Osteocyte (in vitro differentiated cells): ENCODE measurements at places on chromosomes 5 and 9. TPM values are rescaled to one million over a fixed set of nuclear protein-coding genes. Genes with fewer than 3 reads are reported as not detected.

Gene TAF11L5
- total RNA-seq = not detected in 2 replicates

GRCh38 chr9:14127656-14128055 is 186.3 kb downstream of the NFIB start:
- no peak for DNase-seq

Gene F2RL1
- 2.0 and 2.1 TPM in 2 replicates for total RNA-seq

Gene DNM1
- total RNA-seq = 40.2 and 45.4 TPM in 2 replicates

GRCh38 chr5:74865804-74866595 is at the start of gene FAM169A:
FAM169A (minus strand) TSS chr5:74866387; CDS start chr5:74841676, 24,711 bp downstream.
- no peak for DNase-seq

Gene PCDHB9
- total RNA-seq = 3.4 and 4.3 TPM in 2 replicates

- no peak for DNase-seq
Measured at GRCh38 chr5:143932584-143932983, 120.6 kb downstream of the HMHB1 start.

DNA sequence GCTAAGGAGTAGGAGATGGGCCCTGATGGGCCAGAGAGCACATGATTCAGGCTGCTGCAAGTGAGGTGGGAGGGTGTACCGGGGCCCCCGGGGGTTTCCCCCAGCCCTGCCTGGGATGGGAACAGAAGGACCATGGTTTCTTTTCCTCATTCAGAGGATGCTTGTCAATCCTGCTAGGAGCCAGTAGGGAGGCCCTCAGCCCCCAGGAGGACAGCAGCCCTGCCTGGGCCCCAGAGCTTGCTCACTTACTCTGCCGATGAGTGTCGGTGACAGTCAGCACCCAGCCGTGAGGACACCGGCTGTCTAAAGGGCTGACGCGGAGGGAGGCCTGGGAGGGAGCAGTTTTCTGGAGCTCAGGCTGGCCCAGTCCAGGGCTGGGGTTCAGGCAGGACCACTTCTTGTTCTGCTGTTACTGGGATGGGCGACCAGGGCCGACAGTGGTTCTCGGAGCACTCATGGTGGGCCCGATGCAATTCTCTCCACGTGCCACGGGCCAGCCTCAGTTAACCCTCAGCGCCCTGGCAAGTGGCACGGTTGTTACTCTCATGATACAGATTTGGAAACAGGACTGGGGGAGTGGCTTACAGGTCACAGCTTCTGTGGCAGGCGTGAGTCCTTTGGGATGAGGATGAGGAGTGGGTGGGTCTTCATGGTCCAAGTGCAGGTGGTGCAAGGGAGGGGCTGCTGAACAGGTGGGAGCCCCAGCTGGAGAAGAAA is 1.8 kb downstream of the ARRDC1 start:
- DNase-seq = no peak

- no peak for DNase-seq
Measured at GRCh38 chr5:39518516-39518915, 93.7 kb upstream of the DAB2 start.

GRCh38 chr9:82987370-82988189 is 75.4 kb downstream of the RASEF start:
- DNase-seq = no peak

Gene PRRX2
- total RNA-seq = 5.6 and 6.4 TPM in 2 replicates

GRCh38 chr5:95957561-95958203 is 4.0 kb downstream of the ELL2 start:
- no peak for DNase-seq

DNA sequence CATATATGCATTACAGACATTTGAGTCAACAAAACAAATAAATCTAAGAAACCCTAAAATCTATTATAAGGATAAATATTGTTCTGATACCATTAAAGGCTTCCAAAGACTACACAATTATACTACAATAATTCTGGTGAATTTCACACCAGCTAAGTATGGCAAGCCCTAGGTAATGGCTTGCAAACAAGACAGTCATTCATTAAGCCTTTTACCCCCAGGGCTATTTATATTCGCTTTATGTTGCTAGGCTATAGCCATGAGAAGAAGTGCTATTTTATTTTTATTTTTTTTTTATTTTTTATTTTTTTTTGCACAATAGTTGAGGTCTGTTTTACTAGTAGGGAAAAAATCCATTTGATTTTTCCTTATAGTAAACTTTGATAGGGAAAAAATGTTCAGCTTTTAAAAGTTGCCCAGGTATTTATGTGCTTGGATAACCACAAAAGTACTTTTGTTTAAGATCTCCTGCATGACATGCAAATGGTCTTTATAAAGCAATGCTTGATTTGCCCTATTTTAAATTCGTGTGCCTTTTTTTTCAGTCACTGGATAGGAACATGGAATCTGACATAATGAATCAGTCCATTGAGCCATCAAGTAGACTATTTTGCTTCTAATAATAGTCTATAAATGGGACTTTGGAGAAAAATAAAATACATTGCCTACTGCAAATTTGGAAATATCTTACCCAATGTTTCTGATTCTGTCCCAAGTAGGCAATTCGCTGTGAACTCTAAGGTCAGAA is 946.3 kb upstream of the COX7C start:
- no peak for DNase-seq

- DNase-seq = no peak
Measured at GRCh38 chr5:149796836-149797235, 66.7 kb downstream of the PPARGC1B start.

DNA sequence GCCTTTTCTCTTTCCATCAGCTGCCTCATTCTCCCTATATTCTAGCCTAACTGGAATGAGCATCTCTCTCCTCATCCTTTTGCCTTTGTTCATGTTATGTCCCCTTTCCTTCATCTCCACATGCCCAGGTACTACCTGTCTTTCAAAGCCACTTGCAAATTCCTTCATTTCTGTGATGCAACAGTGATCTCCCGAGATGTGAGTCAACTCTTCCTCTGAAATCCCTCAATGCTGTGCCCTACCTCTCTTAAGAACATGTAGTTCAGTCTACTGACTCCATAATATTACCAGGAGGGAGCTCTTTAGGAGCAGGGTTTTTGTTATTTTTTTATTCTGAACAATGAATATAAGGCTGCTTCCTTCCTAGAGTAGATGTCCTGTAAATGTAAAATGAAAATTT is 91.6 kb downstream of the ZNF462 start:
- DNase-seq = no peak

- no peak for DNase-seq
Measured at GRCh38 chr5:73996151-73996755, 370.3 kb downstream of the ARHGEF28 start.

- peak; percentile 8 for DNase-seq
Measured at GRCh38 chr5:137305971-137306602, 193.0 kb downstream of the SPOCK1 start.

Gene SLC34A1
- not detected in 2 replicates for total RNA-seq

- no peak for DNase-seq
Measured at GRCh38 chr5:168578538-168579487, at the start of gene PANK3. PANK3 (minus strand) TSS chr5:168579368; CDS start chr5:168579283, 85 bp downstream.

GRCh38 chr9:8206720-8207119 is 407.1 kb upstream of the DMAC1 start:
- DNase-seq = no peak

- DNase-seq = peak; percentile 79
Measured at GRCh38 chr5:932151-932627, 39.5 kb downstream of the TRIP13 start.

DNA sequence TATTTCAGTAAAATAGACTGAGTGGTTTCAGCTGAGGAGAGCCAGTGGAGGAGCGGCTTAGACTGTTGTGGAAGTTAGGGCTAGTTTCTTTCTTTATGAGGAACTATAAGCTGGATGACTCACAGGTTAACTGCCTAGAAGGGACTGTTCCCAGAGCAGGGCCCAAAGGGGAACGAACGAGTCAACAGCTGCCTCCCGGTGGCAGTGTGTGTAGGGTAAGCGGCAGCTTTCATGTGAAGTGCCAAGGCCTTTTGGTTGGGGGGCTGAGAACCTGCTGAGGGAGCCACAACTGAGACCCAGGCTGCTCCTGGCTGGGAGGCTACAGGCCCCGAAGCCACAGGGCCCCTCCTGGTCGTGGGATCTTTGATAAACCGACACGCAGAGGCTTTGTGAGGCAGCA is 7.0 kb downstream of the SQSTM1 start:
- no peak for DNase-seq

DNA sequence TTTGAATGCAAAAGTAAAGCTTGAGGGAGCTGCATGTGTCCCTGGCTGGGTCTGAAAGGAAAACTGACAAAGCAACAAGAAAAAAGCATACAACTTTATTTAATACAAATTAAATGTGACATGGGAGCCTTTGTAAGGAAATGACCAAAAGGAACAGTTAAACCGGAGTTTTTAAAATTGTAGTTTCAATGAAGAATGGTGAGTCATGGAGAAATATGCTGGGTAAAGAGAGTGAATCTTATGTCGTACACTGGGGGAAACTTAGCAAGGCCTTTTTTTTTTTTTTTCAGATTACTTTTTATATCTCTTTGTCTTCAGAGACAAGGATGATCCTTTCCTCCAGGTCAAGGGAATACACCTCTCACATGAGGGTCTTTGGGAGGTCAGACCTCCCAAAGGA is 50.1 kb upstream of the FBXL17 start:
- no peak for DNase-seq

DNA sequence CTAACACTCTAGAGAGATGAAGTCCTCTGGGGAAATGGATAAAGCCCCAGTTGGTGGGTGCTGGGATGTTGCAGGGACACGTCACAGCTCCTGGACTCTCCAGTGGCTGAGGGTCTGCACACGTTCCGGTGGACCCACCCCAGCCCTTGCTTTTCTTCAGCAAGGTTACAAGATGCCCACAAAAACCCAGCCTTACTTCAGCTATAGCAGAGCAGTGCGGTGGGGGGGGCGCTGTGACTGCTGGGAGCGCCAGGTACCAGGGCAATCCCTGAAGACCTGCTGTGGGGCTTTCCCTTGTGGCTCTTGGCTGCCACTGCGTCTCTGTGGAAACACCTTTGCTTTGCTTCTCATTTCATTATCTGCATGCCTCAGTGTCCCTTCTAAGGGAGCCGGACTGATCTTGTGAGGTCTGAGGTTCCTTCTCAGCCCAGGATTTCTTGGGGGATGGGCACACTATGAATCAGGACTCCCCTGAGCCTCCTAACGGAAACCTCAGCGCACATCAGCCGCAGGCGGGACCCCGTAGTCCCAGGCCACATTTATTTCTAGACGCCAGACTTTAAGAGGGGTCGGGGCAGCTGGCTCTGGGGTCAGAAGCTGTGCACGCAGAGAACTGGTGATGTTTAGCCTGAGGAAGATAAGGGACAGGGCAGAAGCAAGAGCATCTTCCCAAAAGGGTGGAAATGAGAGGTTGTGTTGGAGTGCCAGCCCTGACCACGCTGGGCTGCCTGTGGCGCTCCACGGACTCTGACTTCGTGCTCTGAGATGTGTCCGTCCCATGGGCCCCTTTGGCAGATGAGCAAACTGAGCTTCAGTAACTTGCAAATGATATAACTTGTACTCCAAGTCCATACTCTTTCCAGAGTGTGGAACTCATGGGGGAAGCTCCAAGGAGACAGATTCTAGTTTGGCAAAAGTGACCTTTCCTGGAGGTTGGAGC is 106.8 kb downstream of the WNK2 start:
- DNase-seq = no peak

Gene RAD50
- total RNA-seq = 24.7 and 27.5 TPM in 2 replicates

Gene KCNN2
- 0.08 and 0.24 TPM in 2 replicates for total RNA-seq

Gene DOCK8
- total RNA-seq = not detected in 2 replicates

GRCh38 chr9:128253140-128253990 is 22.4 kb downstream of the GOLGA2 start:
- no peak for DNase-seq

DNA sequence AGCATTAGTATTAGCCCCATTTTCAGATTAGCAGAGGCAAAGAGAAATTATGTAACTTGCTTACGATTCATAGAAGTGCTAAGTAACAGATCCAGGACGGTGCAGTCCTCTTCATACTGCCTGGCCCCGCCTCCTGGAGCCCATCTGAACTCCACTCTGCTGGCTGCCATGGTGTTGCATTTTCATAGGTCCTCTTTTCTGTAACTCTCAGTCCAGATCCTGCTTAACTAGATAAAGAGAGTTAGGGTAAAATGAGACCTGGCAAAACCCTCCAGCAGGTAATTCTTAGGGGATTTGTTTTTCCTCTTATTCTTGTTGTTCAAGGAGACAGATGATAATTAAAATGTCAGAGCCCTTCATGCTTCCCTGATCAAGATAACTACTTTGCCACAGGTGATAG is 135.1 kb upstream of the EFNA5 start:
- DNase-seq = no peak

Gene ACTBL2
- not detected in 2 replicates for total RNA-seq

Gene FAM78A
- 1.0 and 1.1 TPM in 2 replicates for total RNA-seq

DNA sequence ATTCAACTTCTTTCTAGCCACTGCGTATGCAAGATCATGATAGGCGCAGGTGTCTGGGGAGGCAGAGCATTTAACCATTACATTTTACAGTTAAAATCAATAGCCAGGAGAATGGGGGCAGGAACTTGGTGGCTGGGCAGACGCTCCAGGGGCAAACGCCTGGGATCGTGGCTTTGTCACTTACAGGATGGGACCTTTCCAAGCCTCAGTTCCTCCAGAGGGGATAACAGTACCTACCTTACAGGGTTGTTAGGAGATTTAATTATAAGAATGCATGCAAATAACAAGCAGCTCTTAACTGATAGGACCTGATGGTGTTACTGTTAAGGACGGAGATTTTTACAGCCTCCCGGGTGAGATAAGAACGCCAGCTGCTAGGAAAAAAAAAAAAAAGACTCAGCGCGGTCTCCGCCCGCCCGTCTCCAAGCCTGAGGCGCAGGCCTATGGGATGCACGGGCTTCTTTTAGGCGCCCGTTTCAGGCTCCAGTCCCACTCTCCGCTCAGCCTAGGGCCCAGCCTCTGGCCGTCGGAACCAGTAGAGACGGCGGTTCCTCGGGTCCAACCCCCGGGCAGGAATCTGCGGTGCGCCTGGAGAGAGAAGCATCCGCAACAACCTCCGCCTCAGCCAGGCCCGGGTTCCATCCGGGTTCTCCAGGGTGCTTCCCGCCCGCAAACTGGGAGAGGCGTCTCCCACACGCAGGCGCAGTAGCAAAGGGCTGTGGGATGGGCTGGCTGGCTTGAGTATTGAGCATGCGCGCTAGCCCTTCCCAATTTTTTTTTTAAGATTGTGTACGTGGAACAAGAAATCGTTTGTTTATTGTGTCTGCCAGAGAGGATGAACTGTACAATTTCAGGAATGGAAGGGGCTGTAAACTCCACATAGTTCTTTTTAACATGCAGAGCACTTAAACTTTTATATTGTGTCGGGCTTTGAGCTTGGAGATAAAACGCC is at the start of gene FAM200C:
FAM200C (minus strand) TSS at position 653 of the 952 bp plus-strand sequence. CDS start 4,564 bp downstream, outside the sequence.
- DNase-seq = peak; percentile 97

Gene FER
- total RNA-seq = 27.7 and 38.2 TPM in 2 replicates

- DNase-seq = no peak
Measured at GRCh38 chr5:102691434-102691833, 63.7 kb upstream of the PAM start.

- DNase-seq = no peak
Measured at GRCh38 chr5:42813533-42813932, 1.8 kb upstream of the SELENOP start.

DNA sequence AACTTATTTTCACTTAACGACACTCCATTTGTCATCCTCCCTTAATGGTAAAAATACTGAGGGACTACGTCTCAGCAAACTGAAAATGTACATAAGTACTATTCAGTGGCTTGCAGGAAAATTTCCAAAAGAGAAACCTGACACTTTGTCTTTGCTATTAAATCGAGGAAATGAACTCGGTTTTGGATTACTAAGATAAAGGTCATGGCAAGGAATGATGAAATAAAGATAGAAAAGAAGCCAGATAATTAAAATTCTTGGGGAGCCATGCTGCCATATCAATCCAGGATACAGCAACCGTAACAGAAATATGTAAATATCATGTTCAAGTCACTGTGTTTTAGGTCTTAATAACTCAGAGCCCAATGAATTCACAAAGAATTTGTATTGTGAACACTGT is 647.8 kb downstream of the CDH9 start:
- DNase-seq = no peak

Gene CCL28
- total RNA-seq = not detected in 2 replicates

Gene CEP120
- total RNA-seq = 18.7 and 20.8 TPM in 2 replicates
